Substantia nigra (tissue), 51 donors: ENCODE measurements at places on chromosomes 3 and 15.

DNA sequence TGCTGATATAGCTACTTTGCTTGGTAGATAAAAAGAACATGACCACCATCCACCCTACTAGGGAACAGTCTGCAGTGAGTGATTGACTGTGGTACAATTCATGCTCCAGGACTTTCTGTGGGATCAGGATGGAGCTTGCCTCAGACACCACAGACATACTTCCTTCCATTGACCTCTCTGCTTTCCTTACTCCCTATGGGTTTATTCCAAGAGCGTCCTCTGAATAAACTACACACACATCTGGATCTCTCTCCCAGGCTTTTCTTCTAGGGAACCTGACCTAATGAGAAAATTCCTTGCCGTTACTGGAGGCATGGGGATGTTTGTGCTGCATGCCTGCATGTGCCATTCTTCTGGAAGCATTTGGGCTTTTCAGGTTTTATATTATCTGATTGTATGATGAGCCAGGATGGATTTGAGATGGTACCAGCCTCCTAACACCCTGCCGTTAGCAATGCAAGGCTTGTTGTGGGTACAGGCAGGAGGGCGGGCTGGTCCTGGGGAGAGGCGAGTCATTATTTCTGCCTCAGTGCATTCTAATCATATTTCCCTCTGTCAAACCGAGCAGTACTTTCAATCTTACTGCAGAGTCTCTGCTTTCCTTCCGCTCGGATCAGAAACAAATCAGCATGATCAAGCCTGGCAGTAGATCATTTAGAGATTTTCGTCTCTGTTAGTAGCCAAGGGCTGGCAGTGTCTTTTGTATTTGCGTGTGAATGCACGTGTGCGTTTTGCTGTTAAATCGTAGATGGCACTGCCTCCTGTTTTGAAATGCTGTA is 279.2 kb downstream of the PDCD6IP start:
- no peak for DNase-seq

DNA sequence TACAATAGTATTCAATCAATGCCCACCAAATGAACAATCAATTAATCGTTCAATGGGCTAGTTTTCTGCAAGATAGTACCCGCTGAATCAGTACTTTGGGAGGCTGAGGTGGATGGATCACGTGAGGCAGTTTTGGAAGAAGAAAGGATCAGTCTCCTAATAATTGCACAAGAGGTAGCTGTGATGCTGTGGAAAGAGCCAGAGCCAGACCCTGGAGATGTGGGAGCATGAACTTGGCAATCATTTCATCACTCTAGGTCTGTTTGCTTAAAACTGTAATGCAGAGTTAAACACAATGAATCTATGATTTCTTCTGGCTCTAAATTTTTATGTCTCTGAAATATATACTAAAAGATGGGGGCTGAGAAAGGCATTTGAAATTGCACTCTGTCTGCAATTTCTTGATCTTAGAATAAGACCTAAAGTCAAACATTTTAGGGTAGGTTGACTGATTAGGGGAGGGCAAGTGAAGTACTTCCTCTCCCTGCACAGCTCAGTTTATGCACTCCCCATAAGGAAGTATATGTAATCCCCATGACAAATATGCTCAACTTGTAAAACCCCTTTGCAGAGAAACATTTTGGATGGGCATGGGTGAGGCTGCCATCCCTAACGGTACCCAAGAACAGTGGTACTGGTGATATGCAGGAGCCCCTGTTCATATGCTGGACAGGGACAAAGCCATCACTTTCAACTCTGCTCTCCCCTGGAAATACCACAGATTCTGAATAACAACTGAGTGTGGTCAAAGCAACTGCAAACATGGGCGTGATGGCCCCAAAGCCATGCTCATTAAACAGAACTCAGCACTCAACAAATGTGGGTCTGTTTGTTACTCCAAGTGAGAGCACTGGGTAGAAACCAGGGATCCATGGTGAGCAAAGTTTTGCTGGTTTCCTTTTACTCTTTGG is 28.6 kb upstream of the SPATA12 start:
- DNase-seq, result no peak

GRCh38 chr3:168186293-168186983 is 90.7 kb upstream of the GOLIM4 start:
- no peak for DNase-seq

DNA sequence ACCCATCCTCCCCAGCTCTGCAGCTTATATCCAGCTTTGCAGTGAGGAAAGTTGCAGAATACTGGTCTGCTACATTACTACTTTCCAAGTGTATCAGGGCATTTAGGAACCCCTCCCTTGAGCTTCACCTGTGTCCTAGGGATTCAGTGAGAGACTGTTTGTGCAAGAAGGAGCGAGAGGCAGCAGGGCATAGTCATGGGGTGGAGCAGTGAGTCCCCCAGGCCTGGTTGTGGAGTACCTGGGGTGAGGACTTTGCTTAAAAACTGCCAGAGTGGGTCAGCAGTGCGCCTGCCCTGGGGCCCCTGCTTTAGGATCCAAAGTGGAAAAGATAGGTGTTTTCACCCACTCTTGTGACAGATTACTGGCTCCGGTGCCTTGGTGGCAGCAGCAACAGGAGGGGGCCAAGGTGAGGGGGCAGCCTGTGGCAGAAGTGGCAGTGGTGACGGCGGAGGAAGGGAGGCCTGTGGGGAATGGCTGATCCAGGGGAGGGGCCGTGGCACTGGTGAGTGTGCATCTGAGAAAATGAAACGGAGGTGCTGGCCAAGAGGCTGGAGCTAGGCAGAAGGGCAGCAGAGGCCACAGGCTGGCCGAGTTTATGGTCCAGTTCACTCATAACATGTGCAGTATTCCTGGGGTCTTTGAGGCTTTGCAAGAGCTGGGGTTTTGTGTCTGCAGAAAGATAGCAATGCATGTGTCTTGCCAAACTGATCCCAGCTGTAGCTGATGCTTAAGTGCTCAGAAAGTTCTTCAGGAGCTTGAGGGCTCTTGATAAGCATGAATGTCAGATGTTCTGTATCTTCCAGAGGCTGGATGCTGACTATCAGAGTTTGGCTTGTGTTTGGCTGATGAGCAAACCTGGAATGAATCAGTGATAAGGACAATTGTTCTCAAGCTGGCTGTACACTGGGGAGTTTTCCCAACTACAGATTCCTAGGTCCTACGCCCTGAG is 43.4 kb downstream of the GOLGA6A start:
- no peak for DNase-seq

DNA sequence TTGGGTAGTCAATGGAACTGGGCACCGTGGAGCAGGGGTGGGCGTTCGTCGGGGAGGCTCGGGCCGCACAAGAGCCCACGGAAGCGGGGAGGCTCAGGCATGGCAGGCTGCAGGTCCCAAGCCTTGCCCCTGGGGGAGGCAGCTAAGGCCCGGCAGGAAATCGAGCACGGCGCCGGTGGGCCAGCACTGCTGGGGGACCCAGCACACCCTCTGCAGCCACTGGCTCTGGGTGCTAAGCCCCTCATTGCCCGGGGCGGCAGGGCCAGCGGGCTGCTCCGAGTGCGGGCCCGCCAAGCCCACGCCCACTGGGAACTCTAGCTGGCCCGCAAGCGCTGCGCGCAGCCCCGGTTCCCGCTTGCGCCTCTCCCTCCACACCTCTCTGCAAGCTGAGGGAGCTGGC is 21.5 kb upstream of the C2CD4B start:
- no peak for DNase-seq

DNA sequence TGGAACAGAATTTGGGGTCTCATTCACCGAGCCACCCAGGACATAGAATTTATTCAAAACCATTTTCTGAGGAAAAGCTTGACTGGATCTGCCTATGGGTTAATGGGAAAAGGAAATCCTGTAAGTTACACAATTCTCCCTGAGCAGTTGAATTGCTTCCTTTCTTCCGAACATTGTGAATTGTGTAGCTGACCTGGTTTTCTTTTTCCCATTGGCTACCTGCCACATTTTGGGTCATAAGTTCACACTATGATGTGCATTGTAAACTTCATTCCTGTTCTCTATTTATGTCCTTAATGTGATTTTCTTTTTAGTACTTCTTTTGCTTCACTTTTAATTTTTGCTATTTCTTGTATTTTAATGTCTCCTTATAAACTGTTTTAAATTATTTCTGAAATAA is 386.0 kb upstream of the LRRC3B start:
- DNase-seq, result no peak

GRCh38 chr3:184260724-184261269 is 556 bp downstream of the CAMK2N2 start:
- DNase-seq, result no peak

DNA sequence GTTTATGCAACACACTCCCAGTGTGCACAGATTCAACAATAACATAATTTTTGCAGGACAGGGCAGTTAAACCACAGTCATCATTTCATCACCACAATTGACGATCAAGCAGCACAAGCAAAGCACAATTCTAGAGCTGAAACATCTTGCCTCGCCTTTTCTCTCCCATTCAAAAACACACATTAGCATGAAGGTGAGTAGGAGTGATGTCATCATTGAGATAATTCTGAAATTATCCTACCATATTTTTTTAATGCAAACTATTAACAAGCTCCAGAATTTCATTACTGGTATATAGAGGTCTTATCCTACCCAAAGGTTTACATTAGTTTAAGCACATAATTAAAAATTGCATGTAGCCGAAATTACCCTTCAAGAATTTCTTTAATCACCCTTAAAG is 3.5 kb downstream of the IGDCC3 start:
- no peak for DNase-seq

DNA sequence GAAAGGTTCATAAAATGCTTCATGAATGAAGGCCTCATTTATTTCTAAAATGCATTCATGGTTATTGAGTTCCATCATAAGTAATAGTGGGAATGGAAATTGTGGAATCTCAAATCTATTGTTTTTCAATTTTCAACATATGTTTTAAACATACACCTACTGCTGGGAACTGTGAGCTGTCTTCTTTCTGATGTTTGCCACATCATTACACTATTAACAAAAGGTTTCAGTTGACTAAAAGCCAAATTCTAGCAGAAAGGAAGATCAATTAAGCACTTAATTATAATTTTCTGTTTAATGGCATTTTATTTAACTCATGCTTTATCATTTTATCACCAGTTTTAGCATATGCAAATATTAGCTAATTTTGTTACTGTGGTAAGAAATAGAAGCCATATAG is 13.8 kb upstream of the TBC1D23 start:
- no peak for DNase-seq

- no peak for DNase-seq
Measured at GRCh38 chr3:118988198-118989130, 46.2 kb downstream of the IGSF11 start.

GRCh38 chr3:57594576-57594975 is 2.6 kb downstream of the ARF4 start:
- DNase-seq, result no peak

GRCh38 chr3:188510366-188510765 is 356.4 kb downstream of the LPP start:
- DNase-seq, result no peak

DNA sequence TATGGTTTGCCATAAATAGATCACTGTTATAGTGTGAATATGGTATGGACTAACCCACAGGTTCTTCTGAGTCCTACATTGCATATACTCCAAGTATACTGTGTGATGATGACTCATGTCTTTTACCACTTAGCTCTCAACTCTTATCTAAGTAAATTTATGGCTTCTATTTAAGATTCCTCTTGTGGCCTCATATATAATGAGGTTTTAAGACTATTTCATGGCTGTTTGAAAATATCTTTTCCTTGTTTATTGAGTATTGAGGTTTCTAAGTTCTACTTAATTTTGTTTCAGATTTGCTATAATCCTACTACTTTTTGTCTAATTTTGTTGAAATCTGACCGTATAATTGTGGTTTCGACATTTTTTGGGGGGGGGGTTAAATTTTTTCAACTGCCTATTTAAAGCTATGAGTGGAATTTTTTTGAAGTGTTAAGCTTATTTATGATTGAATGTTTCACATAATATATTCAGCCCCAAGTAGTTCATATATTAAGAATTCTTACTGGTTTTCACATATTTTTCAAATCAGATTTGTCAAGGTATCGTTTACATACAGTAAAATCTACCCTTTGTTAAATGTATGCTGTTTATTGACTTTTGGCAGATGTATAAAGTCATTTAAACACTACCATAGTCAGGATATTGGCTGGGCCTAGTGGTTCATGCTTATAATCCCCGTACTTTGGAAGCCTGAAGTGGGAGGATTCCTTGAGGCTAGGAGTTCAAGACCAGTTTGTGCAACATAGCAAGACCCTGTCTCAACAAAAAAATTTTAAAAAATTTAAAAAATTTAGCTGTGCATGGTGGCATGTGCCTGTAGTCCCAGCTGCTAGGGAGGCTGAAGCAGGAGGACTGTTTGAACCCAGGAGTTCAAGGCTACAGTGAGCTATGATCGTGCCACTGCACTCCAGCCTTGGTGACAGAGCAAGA is 11.7 kb downstream of the SLC25A36 start:
- DNase-seq, result no peak

DNA sequence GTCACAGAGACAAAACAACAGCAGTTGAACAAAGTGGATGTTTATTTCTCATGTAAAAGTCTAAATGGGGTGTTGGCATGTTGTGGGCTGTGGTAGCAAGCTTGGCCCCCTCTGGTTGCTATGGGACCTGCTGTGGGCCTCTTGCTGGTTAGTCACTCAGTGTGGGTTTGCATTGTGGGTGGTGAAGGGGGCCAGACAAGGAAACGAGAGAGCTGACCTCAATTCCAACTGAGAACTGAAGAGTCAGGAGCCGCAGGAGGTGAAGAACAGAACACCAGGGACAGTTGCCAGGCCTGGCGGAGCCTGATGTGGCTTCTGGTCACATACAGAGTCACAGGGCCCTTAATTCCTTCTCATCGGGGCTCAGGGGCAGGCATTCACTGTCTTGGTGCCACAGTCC is 1.9 kb upstream of the ADPGK start:
- peak; percentile 55 for DNase-seq

DNA sequence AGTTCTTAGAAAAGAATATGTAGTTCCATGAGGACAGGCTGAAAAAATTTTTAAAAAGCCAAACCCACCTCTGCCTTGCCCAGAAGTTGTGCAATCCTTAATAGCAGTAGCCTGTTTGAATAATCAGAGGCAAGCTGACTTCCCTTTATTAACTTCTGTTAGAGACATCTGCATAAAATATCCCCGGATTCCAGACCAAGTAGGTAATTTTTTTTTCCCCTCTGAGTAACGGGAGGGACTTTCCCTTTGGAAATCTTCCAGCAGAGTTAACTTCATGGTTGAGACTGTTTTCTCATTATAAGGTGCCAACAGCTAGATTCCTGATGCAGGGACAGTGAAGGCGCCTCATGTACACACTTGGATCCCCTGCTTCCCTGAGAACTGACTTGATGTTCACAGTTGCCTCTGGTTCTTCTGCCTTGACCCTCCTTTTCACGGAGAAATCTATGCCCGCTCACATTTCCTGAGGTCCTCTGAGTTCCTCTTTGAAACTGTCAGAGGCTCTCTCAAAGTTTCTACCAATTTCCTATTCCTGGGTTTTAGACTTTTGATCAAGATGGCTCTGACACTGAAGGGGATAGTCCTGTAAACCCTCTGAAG is 227.6 kb upstream of the BHLHE40 start:
- DNase-seq, result no peak

- no peak for DNase-seq
Measured at GRCh38 chr3:136044980-136045745, 79.6 kb downstream of the PPP2R3A start.
